SW480 (cell line): ENCODE measurements at places on chromosomes 6 and 20.
A peak's percentile ranks its signal among the peaks of the same experiment; 100 is the strongest.

DNA sequence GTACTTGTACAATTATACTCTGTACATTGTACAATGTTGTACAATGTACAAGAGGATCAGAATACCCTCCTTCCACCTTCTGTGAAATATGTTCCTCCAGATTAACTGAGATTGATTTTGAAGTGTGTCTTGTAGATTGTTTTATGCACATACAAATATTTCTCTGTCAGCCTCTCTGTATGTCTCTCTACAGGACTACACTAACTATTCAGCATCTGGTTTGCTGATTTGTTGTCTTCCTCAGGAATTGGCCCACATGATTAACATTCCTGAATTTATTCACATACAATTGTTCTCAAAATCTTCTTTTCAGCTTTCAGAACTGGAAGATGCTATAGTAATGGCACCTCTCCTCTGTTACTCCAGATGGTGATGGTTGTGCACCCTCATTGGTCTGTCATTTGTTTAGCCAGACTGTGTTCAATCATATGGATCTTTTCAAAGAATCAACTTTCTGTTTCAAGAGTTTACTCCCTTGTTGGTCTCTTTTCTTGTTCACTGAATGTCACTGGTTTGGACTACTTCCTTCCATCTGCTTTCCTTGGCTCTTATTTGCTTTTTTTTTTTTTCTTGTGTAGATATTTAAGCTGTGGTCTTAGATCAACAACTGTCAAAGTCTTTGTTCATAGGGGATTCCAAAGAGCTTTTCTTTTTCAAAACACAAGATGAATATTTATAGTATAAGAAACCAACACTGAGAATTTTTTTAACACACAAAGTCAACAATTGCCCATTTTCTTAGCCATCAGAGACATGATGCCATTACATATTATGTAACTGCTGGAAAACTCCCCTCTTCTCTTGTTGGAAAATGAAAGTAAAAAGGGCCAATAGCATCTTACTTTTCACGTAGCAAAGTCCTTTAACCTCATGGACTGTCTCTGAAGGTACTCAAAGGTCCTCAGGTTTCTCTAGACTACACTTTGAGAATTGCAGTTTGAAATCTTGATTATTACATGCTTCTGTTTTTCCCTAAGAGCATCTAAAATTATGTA lies 67.9 kb downstream of the LPA start:
- DNase-seq: no peak

DNA sequence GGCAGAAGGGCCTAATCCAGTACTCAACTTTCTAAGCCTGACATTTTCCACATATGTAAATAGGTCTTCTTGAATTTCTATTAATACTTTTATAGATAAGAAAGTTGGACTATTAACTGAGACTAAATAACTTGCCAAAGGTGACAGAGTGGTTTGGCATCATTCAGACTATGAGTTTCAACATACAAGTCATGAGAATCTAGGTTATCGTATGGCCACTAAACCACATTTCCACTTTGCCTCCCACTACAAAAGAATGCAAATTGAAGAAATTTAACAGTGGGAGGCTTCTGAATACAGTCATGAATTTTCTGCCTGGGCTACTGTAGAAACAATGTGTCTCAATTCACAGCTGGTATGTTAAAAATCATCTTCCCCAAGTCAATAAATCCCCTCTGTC lies 531.0 kb upstream of the AGPAT4 start:
- no peak for DNase-seq

GRCh38 chr6:100433726-100434435 lies 30.8 kb downstream of the SIM1 start:
- DNase-seq: no peak

DNA sequence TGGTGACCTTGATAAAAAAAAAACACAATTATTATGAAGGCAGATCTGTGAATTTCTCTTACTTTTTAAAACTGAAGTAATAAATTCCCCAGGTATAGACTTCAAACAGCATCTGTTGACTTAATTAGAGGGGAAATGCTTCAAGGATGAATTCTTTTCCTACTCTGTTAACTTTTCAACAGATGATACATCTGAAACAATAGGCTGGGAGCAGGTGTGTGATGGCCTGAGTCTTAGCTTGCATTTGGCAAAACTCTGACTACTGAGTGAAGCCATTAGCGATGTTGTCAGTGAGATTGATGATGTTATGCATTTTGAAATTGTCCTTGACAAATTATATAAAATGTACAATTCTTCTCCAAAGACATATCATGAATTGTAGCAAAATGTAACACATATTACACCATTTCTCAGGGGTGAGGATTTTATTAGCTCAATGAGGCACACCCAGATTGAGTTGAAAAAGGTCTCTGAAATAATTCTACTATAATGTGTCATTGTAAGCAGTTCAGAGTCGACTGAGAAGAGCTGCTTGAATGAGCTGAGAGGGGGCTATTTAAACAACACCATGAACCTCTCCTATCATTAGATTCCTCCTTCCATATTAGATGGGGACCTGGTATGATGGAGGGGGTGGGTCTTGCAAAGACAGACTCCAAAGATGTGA lies 39.6 kb upstream of the OGFRL1 start:
- DNase-seq: no peak

DNA sequence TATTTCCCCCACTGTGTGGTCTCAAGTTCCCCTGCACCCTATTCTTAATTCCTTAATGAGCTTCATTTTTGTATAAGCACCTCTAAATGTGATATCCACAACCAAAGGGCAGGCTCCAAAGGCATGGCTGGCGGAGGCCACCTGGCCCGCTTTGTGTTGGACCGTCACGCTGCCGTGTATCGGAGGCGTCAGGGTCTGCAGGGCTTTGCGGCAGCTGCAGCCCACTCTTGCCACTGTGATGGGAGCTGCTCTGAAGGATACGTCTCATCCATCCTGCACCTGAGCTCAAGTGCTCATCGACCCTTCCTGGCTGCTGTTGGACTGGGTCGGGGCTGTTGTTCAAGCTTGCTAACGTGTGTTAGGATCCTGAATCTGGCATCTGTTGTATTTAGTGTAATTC lies 177.6 kb downstream of the ARID1B start:
- DNase-seq: no peak

GRCh38 chr6:21992178-21992967 lies 304.5 kb downstream of the PRL start:
- DNase-seq: no peak

- no peak for DNase-seq
Measured at GRCh38 chr20:41061155-41061554, 32.5 kb downstream of the TOP1 start.

- DNase-seq: no peak
Measured at GRCh38 chr6:130922922-130923321, 95.7 kb downstream of the SMLR1 start.

DNA sequence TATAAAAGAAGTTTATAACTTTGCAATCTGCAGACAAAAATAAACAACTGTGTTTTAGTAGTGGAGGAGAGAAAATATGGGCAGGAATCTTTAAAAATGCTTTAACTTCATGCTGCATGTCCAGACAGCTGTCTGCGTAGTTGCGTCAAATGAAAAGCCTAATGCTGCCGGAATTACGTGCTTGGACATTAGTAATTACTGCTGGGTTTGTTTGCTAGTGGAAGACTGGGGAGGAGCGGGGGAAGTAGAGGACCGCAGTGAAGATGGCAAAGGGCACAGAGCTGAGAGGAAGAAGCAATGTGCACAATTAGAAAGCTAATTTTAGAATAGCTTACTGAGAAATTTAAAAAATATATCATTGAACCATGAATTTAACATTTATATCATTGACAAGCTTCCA lies 2.4 kb downstream of the SNAP25 start:
- no peak for DNase-seq

DNA sequence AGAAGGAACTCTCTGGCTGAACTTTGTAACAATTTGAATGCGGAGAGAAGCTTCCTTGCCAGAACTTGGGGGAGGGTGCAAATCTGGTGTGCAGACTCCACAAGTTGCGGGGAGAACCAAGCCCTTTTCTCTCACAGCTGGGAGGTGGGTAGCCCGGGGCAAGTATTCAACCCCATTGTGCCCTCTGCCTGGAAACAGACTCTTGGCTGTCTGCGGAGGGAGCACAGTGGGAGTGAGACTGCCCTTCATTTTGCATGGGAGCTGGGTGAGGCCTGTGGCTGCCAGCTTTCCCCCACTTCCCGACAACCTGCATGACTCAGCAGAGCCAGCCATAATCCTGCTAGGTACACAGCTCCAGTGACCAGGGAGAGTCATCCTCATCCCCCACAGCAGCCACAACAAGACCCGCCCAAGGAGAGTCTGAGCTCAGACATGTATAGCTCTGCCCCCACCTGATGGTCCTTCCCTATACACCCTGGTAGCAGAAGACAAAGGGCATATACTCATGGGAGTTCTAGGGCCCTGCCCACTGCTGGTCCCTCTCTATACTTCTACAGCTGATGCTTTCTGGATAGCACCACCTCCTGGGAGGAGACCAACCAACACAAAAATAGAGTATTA lies 29.4 kb upstream of the TPD52L1 start:
- peak; percentile 57 for DNase-seq

GRCh38 chr6:136644597-136644952 lies 94.4 kb upstream of the MAP7 start:
- no peak for DNase-seq

GRCh38 chr6:107698146-107698545 lies 126.0 kb downstream of the SCML4 start:
- DNase-seq: peak; percentile 45
